ENCODE measurements at places on chromosomes 3 and 15. TPM values are rescaled to one million over a fixed set of nuclear protein-coding genes. Genes with fewer than 3 reads are reported as not detected.

DNA sequence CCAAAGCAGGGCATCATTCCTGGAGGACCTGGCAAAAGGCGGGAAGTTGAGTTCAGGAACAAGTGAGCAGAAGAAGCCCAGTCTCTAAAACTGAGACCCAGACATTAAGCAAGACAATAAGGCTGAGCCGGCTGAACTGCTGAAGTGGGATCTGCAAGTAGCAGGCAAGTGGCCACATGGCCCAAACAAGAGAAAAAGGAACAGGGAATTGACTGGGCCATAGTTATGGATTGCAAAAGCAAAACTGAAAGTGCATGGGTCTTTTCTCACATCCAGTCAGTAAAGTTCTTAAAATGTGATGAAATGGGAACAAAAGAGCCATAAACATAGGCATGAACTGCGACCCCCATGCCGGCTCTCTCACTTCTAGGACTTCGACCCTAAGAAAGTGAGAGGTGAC lies 101.2 kb downstream of the SCN11A start:
- no peaks in the 10 kb centered on the region for H3K36me3 ChIP-seq
- H3K27ac ChIP-seq, result no peak overlapping the region
- no peak overlapping the region for H3K4me3 ChIP-seq
- no peak for DNase-seq
- H3K4me1 ChIP-seq, result no peaks in the 10 kb centered on the region

DNA sequence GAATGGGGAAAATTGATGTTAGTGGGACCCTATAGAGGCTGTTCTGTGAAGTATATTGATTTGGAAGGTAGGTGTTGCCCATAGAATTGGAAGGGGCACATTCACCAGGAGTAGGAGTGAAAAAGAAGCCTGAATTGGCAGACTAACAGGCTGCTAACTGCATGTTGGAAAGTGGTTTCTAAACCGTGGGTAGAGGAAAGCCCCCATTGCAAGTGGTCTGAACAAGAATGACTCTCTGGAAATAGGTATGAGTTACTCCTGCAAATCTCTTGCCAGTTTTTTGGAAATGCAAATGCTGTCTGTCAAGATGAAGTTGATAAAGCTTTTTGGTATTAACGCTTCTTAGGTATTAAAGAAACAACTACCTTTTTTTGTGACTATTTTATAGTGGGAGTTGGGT lies 3.5 kb downstream of the UBE2E1 start:
- H3K27me3 ChIP-seq, result no peaks in the 10 kb centered on the region
- H3K36me3 ChIP-seq, result no peaks in the 10 kb centered on the region
- no peak overlapping the region for H3K4me3 ChIP-seq
- H3K4me1 ChIP-seq, result peaks cover 57% of the 10 kb centered on the region
- peak overlapping the region; percentile 31 for H3K27ac ChIP-seq

- peaks cover 12% of the 10 kb centered on the region for H3K4me1 ChIP-seq
- no peaks in the 10 kb centered on the region for H3K36me3 ChIP-seq
- H3K4me3 ChIP-seq, result no peak overlapping the region
- no peak overlapping the region for H3K27ac ChIP-seq
- no peak for DNase-seq
Measured at GRCh38 chr3:61535826-61536225, 25.5 kb upstream of the PTPRG start.

DNA sequence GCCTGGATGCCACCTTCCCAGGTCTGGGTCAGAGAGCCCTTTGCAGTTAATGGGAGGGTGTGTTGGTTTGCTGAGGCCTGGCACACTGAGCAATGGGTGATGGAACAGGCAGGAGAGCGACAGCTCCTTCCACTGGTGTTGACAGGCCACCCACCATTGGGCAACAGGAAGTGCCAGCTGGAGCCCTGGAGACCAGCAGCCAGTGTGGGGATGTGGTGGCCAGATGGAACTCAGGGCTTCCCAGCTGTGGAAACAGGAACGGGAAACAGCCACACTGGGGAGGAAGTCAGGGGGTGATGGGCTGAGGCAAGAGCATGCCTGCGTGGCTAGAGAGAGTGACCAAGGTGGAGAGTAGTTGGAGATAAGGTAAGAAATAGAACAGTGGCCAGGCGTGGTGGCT lies 9.3 kb downstream of the PSTPIP1 start:
- DNase-seq, result no peak
- H3K27ac ChIP-seq, result peak overlapping the region; percentile 64
- H3K36me3 ChIP-seq, result no peaks in the 10 kb centered on the region
- no peak overlapping the region for H3K4me3 ChIP-seq
- H3K4me1 ChIP-seq, result peaks cover 20% of the 10 kb centered on the region
- no peaks in the 10 kb centered on the region for H3K27me3 ChIP-seq

DNA sequence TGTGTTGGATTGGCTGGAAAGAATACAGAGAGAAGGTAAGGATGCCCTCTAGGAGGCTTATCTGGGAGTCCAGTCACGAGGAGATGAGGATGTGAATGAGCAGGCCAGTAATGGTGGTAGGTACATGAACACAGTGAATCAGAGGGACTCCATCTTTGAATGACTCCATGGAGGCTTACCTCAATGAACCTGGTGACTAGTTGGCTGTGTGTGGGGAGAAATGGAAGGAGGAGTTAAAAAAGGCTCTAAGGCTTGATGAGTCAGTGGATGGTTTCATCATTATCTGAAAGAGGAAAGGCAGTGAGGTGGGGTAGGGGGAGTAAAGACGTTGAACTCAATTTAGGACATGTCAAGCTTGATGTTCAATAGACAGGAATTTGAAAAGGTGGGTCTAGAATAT lies 61.1 kb downstream of the KCNAB1 start:
- H3K27me3 ChIP-seq, result no peaks in the 10 kb centered on the region
- no peak overlapping the region for H3K27ac ChIP-seq
- H3K36me3 ChIP-seq, result no peaks in the 10 kb centered on the region
- H3K4me3 ChIP-seq, result no peak overlapping the region

DNA sequence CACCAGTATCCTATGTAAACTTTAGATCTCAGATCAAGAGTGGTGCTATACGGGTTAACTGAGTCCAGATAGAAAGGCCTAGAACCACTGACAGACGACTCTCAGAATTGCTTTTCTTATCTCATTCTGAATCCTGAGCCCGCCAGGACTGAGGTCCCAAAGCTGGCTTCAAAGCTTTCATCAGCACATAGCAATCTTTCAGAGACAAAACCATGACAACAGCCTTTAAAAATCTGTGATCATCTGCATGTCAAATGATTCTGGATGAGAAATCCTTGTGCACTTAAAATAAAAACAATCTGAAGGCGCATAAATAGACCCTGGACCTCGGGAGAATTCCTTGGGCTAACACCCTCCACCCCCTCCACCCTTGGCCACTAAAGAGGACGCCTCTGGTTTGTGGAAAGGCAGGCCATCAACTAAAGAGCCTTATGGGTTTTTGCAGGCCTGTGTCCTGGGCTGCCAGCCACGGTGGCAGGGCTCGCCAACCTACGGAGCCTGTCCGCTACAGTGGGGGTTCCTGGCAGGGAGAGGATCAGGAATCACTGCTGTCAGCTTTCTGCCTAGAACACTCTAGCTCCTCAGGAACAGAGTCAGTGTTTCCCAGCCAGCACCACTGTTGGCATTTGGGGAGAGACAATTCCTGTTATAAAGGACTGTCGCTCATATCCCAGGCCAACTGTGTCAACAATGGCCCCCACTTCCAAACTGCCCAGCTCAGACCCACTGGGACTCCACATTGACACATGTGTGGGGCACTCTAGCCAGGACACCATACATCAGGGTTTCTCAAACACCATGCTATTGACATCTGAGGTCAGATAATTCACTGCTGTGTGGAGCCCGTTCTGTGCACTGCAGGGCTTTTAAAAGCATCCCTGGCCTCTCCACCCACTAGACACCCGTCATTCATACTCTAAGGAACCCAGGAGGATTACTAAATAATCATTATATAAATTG lies 20.2 kb downstream of the TLE3 start:
- H3K36me3 ChIP-seq, result peaks cover 65% of the 10 kb centered on the region
- peak; percentile 69 for DNase-seq
- no peak overlapping the region for H3K4me3 ChIP-seq
- peaks cover 27% of the 10 kb centered on the region for H3K4me1 ChIP-seq
- H3K27me3 ChIP-seq, result no peaks in the 10 kb centered on the region

- H3K4me3 ChIP-seq, result no peak overlapping the region
- no peak overlapping the region for H3K27ac ChIP-seq
- DNase-seq, result no peak
- H3K4me1 ChIP-seq, result peaks cover 8% of the 10 kb centered on the region
Measured at GRCh38 chr15:73941044-73941443, 14.8 kb downstream of the LOXL1 start.

- H3K36me3 ChIP-seq, result no peaks in the 10 kb centered on the region
- H3K4me3 ChIP-seq, result no peak overlapping the region
- H3K27me3 ChIP-seq, result no peaks in the 10 kb centered on the region
- DNase-seq, result no peak
Measured at GRCh38 chr3:124221422-124221821, 229.5 kb upstream of the ROPN1 start.

DNA sequence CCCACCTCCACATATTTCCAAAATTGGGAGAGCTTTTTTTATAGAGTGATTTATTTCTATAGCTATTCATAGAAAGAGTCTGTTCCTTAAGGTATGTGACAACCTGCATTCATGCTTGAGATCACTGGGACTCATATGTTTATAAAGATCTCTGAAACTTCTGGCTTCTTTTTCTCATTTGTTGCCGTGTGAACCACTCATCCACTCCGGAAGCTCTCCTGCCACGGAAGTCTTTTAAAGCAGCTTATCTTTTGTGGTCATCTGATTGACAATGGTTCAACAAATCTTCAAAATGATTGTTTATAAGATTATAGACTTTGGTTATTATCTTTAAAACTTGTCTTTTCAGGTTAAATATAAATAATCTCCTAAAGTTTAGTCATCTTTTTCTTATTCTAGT lies 260.5 kb downstream of the C3orf38 start:
- no peak overlapping the region for H3K4me3 ChIP-seq
- no peaks in the 10 kb centered on the region for H3K4me1 ChIP-seq
- no peak overlapping the region for H3K27ac ChIP-seq
- no peak for DNase-seq

DNA sequence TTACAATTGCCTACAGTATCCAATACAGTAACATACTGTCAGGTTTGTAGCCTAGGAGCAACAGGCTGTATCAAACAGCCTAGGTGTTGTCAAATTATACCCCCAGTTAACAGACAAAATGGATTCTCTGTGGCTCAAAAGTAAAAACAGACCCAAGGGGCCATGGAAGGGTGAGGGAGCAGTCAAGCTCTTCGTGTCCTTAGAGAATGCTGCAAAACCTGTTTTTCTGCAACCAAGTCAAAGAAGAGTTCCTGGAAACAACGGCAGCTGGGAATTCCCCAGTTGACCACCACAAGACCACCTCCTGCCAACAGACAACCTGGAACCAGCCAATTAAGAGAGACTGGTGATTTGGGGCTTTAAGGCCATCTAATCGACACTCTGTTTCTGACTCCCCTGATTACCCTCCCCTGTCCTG lies 11.1 kb upstream of the THUMPD3 start:
- H3K27ac ChIP-seq, result no peak overlapping the region
- H3K4me3 ChIP-seq, result no peak overlapping the region
- no peaks in the 10 kb centered on the region for H3K36me3 ChIP-seq
- H3K27me3 ChIP-seq, result no peaks in the 10 kb centered on the region

DNA sequence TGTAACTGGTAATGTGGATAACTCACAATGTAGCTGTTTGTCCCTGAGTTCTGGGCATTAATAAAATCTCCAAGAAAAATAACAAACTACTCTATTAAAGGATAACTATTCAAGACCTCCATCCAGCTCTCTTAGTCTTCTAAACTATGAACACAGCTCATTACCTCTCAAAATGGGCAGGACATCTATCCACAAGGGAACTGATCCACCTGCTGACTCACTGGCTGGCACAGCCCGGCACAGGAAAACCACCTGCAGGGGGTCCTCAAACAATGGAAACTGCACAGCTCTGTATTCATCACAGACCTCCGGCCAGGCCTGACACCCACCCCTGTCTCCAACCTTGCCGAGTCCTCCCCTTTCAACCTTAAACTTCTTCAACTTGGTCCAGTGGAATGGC lies 255.4 kb downstream of the TJP1 start:
- peaks cover 12% of the 10 kb centered on the region for H3K27me3 ChIP-seq
- peaks cover 10% of the 10 kb centered on the region for H3K4me1 ChIP-seq
- H3K27ac ChIP-seq, result no peak overlapping the region

DNA sequence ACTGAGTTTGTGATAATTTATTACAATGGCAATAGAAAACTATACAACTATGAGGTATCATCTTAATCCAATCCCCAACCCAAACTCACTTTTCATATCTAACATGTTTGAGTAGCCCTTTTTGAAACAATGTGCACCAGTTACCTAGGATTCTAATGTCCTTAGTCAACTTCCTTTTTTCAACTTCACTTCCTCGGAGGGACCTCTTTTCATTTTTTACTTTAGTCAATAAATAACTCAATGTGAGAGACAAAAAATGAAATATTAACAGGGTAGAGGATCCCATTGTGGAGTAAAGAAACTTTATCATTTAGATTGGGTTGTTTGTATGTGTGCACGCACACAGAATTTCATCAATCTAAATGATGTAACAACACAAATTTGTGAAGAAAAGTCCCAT lies 193.6 kb upstream of the LRRC3B start:
- no peak for DNase-seq
- no peaks in the 10 kb centered on the region for H3K27me3 ChIP-seq
- no peaks in the 10 kb centered on the region for H3K4me1 ChIP-seq
- no peak overlapping the region for H3K27ac ChIP-seq

- no peak for DNase-seq
- H3K27me3 ChIP-seq, result no peaks in the 10 kb centered on the region
- no peaks in the 10 kb centered on the region for H3K4me1 ChIP-seq
- H3K4me3 ChIP-seq, result no peak overlapping the region
Measured at GRCh38 chr3:194900854-194901522, 215.3 kb downstream of the FAM43A start.

DNA sequence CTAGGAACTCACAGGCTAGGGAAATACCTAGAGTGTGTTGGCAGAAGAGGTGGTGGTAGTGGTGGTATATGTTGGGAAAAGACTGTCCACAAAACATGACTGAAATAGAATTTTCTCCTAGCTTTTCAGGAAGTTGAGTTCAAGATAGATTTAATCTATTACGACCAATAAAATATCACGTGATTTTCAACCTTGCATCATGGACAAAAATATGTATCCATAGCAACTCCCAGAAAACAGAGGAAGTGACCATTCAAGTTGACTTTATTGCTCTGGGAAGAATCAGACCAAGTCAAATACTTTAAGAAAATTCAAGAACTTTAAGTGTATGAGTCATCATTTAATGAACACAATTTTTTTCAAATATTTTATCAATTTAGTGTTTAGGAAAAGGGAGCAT lies 347.0 kb upstream of the ZNF385D start:
- no peak overlapping the region for H3K27ac ChIP-seq
- H3K27me3 ChIP-seq, result no peaks in the 10 kb centered on the region
- no peaks in the 10 kb centered on the region for H3K4me1 ChIP-seq
- no peak for DNase-seq

Gene HSPBAP1
- 11.2 TPM for total RNA-seq

Gene EPHA6
- total RNA-seq, result 1.0 TPM

Gene COX5A
- total RNA-seq, result 50.9 TPM

Gene EFHB
- 15.7 TPM for total RNA-seq

Gene UBE2E1
- 85.9 TPM for total RNA-seq

Gene FSTL1
- 157 TPM for total RNA-seq

Gene TMF1
- total RNA-seq, result 97.9 TPM

Gene ATP10A
- 62.4 TPM for total RNA-seq

Gene CHL1
- 4.2 TPM for total RNA-seq

Gene SLC2A2
- not detected for total RNA-seq

Gene CPNE4
- 2.1 TPM for total RNA-seq

Gene CAMK1
- total RNA-seq, result 31.4 TPM

All from upper lobe of left lung (tissue), 6 donors.